ENCODE measurements at places on chromosomes 4 and X.

DNA sequence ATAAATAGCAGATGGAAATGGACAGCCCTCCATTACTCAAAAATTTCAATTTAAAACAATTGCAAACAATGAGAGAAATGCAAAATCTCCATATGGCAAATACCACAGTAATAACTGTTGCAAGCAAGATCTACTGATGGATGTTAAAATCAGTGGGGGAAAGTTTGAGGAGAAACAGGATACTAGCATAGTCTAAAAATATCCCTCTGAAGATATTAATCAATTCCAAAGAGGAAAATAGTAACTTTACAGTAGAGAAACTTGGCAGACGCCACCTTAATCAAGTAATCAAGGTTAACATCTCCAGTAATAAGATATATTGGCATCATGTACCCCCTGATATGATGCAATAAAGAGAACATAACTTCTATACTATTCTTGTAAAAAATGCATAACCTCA is 344.8 kb downstream of the ZNF674 start:
- no peak for DNase-seq

- no peak for DNase-seq
Observed at GRCh38 chrX:57817302-57817701, 93.0 kb downstream of the ZXDA start.

- no peak for DNase-seq
Observed at GRCh38 chr4:40238008-40238699, 41.3 kb downstream of the RHOH start.

GRCh38 chr4:44646151-44646550 is 5.3 kb downstream of the YIPF7 start:
- no peak for DNase-seq

- no peak for DNase-seq
Observed at GRCh38 chr4:38723726-38724474, 58.9 kb downstream of the TLR10 start.

DNA sequence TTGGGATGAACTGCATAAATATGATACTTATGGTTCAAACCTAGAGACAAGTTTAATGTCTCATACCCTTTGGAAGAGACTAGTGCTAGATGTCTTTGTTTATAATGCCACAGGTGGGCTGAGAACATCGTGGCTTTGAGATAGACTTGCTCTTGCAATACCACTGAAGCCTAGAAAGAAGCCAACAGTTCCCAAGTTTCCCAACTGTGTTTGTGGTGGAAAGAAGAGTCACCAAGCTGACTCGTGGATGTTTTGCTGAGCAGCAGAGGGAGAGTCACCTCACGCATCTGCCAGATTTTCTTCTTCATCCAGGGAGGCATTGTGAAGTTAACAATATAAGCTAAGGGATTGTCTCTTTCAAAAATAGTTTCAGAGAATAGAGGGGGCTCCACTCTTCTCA is 1076.2 kb downstream of the C4orf33 start:
- no peak for DNase-seq

- DNase-seq = no peak
Observed at GRCh38 chr4:154960476-154960875, 179.4 kb downstream of the RBM46 start.

GRCh38 chr4:142886566-142886965 is 40.5 kb upstream of the INPP4B start:
- DNase-seq = no peak

- no peak for DNase-seq
Observed at GRCh38 chrX:134883137-134883700, 107.6 kb upstream of the SMIM10 start.

GRCh38 chrX:130082244-130083106 is 27.8 kb downstream of the ELF4 start:
- no peak for DNase-seq

- DNase-seq = no peak
Observed at GRCh38 chr4:88341227-88342192, 37.1 kb upstream of the HERC6 start.

GRCh38 chr4:109126856-109127255 is 175.6 kb downstream of the COL25A1 start:
- no peak for DNase-seq

DNA sequence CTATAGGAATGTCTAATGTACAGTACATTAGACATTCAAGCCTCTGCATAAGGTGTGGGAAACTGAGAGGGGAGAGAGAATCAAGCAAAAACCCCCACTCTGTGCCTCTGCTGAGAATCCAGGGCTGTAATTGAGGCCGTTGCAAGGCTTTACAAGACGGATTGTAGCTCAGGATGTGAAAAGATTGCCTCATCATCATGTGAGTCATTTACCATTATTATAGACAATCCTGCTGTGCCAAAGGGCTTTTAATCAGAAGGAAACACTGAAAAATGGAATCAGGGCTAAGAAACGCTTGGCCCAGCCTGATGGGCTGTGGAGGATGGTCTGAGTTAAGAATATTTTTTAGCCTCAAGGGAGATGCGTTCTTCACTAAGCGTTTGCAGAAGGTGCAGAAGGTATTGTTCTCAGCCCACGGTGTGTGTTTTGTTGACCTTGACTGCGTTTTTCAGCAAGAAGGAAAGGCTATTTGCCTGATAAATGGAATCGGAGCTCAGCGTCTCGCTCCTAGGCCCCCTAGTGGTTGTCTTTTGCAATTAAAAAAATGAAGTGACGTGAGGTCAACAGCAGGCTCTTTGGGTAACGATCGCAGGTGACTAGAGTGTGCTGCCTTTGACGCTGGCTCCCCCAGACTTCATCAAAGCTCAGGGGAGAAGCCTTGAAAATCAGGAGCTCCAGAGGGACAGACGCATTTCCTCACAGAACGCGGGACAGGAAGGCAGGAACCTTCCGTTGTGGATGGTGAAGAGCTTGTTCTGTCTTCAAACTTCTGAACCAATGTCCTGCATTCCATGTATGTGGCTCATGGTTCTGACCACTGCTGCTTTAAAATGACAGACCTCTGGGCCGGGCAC is 18.1 kb upstream of the CHRNA9 start:
- no peak for DNase-seq

DNA sequence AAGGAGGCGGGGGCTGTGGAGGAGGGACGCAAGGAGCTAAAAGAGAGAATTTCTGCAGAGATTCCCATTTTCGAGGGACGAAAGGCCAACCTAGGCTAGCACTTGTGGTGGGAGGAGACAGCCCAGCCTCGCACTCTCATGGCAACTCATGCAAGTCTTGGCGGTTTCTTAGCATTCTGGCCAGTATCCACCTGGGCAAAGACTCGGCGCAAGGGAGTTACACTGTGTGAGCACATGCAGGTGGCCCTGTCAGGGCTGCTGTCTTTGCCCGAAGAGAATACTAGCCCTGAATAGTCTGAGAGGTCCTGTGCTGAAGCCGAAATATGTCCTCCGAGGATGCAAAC is 15.5 kb downstream of the MCF2 start:
- no peak for DNase-seq

Data from substantia nigra (tissue), 51 donors.